ENCODE measurements at places on chromosomes 12 and 14. TPM values are rescaled to one million over a fixed set of nuclear protein-coding genes. Genes with fewer than 3 reads are reported as not detected.
A peak's percentile ranks its signal among the peaks of the same experiment; 100 is the strongest.

Gene TAS2R20
- 0.47 TPM for polyA plus RNA-seq

Gene PIANP
- 0.45 TPM for polyA plus RNA-seq

Gene TAS2R7
- polyA plus RNA-seq: not detected

Gene SOAT2
- 0.26 TPM for polyA plus RNA-seq

Gene BRMS1L
- 9.0 TPM for polyA plus RNA-seq

Gene CCDC198
- polyA plus RNA-seq: 114 TPM

- DNase-seq: no peak
Measured at GRCh38 chr12:52703878-52704277, 554 bp upstream of the KRT77 start.

- DNase-seq: peak; percentile 64
Measured at GRCh38 chr12:101935890-101936746, 58.7 kb downstream of the DRAM1 start.

GRCh38 chr14:35046751-35047536 is 872 bp downstream of the FAM177A1 start:
- DNase-seq: no peak

- DNase-seq: no peak
Measured at GRCh38 chr12:53964315-53964713, 8.6 kb upstream of the HOXC11 start.

DNA sequence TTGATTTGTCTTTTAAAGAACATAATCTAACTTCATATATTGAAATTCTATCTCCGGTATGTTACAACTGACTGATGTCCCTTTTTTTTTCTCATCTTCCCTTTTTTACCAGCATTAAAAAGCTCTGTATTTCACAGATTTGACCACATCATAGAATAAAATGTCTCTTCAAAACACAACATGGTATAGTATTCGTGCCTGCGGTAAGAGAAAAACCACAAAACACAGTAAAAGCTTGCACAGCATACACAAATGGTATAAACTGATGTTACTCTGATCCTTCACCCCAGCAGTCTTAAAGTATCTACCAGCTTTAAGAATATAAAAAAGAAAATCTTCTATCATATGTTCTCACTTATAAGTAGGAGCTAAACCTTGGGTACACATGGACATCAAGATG is 83.4 kb downstream of the HECTD1 start:
- no peak for DNase-seq

GRCh38 chr14:50812856-50813543 is 18.0 kb downstream of the NIN start:
- DNase-seq: no peak

- no peak for DNase-seq
Measured at GRCh38 chr12:124777399-124778372, 86.0 kb downstream of the SCARB1 start.

DNA sequence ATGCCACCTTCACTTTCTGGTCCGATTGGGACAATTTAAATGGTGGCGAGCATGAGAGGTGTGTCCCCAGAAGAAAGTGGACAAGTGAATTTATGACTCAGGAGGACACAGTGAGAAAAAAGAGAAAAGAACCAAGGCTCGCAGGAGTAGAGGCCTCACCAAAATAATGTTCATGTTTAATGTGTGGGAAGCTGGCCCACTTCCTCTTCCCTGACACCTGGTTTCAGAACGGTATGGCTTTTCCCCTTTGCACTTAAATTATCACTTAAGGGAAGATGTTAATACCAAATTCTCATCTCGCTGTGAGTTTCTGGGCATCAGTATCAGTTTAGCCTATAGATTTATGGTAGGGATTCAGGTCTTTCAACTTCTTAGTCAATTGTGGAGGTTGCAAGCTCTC is 226.4 kb downstream of the GLT1D1 start:
- DNase-seq: no peak

- DNase-seq: no peak
Measured at GRCh38 chr12:11849757-11850504, 200.5 kb downstream of the ETV6 start.

DNA sequence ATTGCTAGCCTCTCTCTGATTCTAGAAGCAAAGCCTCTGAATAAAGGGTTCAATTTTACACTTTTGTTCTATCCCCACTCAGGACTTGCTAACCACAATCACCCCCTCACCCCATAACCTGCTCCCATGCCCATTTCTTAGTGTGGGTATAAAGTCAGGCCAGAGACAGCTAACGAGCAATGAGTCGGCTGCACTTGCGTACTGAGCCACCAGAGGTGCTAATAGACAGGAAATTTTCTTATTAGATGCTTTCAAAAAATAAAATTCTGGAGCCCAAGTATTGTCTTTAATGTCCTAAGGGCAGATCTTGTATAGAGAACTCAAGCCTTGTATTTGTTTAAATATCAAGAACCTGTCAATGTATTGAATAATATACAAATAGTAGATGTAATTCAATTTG is 256.9 kb downstream of the SYT1 start:
- DNase-seq: no peak

DNA sequence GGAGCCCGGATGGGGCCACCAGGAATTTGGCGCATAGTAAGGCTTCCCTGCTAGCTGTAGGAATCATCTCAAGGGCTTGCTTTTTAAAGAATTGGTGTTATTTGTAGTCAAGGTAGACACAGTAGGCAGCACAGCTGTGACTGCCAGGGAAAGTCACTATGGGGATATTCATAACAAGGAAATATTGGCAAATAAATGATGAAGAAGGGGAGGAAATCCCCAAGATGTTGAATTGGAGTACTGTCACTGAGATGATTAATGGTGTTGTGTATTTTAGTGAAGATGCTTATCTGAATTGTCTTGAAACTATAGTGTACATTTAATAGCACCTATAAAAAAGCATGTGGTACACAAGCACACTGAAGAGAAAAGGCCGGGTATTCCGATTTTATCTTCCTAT is 118.9 kb downstream of the NPAS3 start:
- no peak for DNase-seq

- no peak for DNase-seq
Measured at GRCh38 chr12:43852744-43853143, 16.9 kb downstream of the TMEM117 start.

DNA sequence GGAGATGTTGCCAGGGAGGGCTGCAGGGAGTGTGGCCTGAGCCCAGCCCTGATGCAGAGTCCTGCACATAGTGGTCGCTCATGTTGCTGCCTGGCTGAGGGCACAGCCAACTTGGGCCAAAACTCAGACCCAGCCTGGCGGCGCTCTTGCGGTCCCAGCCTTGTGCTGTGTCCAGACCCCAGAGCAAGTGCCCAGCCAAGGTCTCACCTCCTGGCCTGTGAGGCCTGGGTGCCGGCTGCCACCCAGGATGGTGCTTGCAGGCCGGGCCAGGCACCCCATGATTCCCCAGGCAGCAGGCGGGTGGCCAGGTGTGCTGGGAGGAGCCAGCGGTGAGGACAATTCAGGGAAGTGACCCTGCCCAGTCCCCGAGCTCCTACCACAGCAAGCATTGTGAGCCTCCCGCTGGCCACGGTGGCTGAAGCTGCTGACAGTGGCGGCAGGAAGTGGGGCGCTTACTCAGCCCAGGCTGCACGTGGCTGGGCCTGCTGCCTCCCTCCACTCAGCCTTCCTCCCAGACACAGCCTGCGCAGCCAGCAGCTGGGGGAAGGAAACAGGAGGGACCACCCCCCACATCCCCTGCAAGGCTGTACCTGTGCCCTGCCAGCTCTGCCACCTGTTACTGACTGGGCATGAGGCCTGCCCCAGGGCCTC is 17.7 kb upstream of the PGF start:
- peak; percentile 56 for DNase-seq

- peak; percentile 28 for DNase-seq
Measured at GRCh38 chr12:24133384-24133783, 183.9 kb upstream of the SOX5 start.

Data from kidney (tissue), 22 donors.